Hematopoietic multipotent progenitor cell treated with erythropoietin and hydrocortisone succinate and interleukin-3 and kit ligand, for 4 days (in vitro differentiated cells): ENCODE measurements at places on chromosomes 11 and 22.

- DNase-seq: no peak
Observed at GRCh38 chr11:106063009-106063408, 14.1 kb downstream of the KBTBD3 start.

GRCh38 chr11:104028476-104029263, 7.8 kb upstream of the DDI1 start:
- no peak for DNase-seq

- no peak for DNase-seq
Observed at GRCh38 chr11:69726481-69726880, 22.7 kb upstream of the FGF19 start.

- no peak for DNase-seq
Observed at GRCh38 chr11:12523180-12523924, 146.0 kb downstream of the PARVA start.

GRCh38 chr22:48577014-48577690, 1250.5 kb downstream of the BRD1 start:
- DNase-seq: no peak

- no peak for DNase-seq
Observed at GRCh38 chr11:9720290-9720630, 56.4 kb downstream of the SWAP70 start.

GRCh38 chr22:50732681-50733080, 5.3 kb upstream of the ACR start:
- DNase-seq: no peak

DNA sequence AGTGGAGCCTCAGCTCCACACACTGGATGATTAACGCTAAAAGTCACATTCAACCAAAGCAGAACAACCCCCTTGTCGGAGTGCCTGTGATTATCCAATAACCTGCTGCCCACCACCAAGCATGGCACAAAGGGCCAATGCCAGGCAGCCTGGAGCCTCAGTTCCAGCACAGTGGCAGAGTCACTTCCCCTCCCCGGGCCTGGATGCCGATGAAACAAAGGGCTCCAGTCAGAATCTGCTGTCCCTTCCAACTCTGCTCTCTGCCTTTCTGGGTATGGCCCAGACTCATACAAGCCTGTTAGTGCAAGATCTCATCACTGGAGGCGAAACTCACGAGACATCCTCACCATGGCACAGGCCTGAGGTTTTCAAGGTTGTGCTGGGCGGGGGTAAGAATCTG, 52.1 kb downstream of the CLTCL1 start:
- DNase-seq: no peak

DNA sequence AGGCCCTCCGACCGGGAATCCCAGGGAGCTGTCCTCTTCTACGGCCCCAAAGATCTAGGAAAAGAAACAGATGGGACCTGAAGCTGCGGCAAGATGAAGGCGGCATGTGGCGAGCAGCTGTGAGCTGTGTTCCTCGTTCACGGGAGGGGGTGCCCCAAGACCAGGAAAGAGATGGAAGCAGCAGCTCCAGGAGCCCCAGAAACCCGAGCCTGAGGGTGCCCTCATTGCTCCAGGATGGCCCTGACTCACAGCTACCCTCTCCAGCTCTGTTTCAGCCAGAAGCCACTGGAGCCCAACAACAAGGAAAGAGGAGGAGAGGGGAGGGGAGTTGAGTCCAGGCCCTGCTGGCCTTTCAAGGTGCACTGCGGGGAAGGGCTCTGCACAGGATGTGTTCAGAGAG, 23.7 kb upstream of the NAP1L4 start:
- DNase-seq: no peak

DNA sequence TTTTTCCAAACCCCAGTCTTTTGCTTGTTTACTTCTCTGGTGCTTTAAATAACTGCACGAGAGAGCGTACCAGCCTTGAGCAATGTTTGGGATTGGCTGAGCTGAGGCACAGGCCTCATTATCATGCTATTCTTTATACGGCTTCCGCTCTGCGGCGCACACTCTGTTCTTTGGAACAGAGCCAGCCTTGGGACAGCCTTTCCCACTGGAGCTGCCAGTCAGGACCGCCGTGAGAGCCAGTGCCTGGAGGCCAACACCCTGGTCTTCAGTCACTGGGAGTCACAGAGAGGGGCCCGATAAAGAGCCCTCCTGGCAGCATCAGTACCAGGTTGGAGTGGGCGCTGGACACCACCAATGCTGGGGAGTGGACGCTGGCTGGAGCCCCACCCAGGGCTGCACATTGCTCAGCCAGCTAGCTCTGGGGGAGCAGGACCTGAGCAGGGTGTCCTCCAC, 125.6 kb downstream of the BCR start:
- DNase-seq: no peak

DNA sequence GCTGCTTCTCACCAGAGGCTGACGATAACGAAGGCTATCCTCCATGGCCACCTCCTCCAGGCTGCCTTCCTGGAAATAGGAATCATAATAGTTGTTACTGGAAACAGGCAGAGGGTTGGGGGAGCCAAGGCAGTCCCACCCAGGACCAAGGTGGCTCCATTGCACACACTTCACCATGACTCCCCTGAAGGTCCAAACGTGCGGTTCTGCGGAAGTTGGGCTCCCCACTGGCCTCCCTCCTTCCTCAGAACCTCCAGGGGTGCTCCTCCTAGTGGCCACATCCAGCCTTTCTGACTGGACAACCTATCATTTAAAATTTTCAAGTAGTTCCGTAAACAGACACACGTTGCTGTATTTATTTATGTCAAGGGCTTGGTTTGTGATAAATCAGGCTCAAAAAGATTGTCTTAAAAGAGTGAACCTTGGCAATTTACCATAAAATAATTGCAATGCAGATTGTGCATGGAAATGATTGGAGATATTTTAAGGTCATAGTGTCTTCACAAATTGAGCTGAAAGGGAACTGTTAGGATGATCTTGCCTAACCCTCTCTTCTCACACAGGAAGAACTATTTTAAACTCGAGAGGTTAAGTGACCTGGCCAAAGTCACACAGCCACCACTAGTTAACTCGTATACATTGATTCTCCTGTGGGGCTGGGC, 1.4 kb upstream of the TCN2 start:
- peak; percentile 81 for DNase-seq

GRCh38 chr11:13486926-13487660, 8.7 kb downstream of the PTH start:
- peak; percentile 75 for DNase-seq

DNA sequence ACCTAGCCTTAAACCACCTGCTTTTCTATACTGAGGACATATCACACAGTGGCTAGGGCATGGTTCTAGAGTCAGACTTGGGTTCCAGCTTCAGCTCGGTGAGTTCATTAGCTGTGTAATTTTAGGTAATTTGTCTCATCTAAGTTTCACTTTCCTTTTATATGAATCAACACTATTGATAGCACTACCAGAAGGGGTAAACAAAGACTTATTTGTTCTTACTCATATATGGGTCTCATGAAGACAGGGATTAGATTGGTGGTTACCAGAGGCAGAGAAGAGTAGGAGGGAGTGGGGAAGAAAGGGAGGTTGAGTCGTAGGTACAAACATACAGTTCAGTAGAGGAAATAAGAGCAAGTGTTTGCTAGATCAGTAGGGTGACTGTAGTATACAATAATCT, 924.7 kb downstream of the OPCML start:
- DNase-seq: no peak

DNA sequence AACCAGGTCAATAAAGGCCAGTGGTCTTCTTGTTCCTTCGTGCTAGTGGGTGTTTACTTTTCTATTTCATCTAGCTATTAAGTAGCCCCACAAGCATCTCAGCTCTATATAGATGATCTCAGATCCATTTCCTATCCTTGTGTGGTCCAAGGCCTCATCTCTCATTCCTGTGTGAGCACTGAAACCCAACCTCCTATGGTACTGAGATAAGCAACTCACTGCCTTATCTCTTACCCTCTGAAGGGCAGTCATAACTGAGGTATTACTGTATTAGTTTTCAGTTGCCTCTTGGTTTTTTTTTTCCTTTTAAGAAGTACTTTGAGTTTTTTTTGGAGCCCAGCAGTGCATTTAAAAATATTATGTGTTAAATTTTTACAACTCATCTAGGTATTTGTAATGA, 28.3 kb downstream of the ACER3 start:
- DNase-seq: peak; percentile 70

DNA sequence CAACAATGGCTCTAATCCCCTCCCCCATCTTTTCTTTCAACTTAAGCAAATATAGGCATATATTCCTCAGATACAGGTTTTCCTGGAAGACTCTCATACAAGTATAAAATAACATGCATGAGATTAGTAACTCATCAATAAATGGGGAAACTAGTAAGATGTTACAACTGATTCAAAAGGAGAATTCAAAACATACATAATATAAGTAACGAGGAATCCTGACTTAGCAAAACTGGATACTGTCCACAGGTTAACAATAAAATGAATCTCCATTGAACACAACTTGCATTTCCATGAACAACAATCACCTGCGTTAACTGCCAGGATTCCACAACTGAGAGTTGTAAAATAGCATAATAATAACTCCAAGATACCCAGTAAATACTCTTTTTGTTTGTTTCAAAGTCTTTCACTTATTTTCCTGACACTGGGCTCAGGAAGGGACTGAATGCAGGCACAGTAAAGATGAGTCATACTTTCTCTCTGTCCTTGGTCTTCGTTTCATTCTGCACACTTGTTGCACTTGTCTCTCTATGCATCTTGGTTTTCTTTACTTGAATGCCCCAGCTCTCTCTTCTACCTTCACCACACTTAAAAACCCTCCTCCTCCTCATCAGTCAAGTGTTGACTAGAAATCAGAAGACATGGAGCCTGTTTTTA, 8.1 kb downstream of the APIP start:
- DNase-seq: no peak

- no peak for DNase-seq
Observed at GRCh38 chr11:131540676-131541075, 170.3 kb downstream of the NTM start.

DNA sequence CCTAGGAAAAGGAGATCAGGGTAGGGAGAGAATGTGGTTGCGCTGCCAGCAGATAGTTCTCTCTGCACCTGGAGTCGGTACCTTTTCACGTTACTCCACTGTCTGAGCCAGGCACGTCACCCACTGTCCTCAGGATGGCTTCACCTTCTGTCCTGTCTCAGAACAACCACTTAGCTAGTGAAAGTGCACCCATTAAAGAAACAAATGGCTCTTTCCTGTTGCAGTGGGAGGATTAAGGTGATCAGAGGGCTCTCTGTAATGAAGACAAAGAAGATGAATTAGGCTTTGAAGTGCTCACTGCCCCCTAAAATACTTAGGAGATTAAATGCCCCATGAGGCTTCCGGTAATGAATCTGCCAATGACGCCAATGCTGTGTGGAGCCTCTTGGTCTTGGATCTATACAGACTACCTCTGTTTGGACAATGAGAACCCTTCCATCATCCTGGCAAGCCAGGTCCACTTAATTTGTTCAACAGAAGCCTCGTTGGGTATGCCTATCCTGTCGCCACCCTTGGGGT, 113.7 kb downstream of the INSC start:
- DNase-seq: no peak

- no peak for DNase-seq
Observed at GRCh38 chr11:92227230-92227814, 2.7 kb downstream of the FAT3 start.

- no peak for DNase-seq
Observed at GRCh38 chr22:28939932-28940331, 56.6 kb downstream of the ZNRF3 start.

- DNase-seq: no peak
Observed at GRCh38 chr11:69903211-69903610, 84.0 kb upstream of the FGF3 start.

DNA sequence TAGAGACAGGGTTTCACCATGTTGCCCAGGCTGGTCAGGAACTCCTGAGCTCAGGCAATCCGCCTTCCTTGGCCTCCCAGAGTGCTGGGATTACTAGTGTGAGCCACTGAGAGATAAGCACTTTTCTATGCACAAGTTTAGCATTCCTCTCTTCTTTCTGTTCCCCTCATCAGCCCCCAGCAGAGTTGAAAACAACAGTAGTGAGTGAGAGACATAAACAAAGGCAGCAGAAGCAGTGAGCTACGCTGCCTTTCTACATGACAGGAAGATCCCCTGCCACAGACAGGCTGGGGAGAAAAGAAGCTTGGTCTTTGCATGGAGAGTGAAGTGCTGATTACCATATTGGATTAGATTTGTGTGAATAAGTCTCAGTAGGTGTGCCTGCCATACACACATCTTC, 392.0 kb upstream of the KIRREL3 start:
- DNase-seq: no peak

DNA sequence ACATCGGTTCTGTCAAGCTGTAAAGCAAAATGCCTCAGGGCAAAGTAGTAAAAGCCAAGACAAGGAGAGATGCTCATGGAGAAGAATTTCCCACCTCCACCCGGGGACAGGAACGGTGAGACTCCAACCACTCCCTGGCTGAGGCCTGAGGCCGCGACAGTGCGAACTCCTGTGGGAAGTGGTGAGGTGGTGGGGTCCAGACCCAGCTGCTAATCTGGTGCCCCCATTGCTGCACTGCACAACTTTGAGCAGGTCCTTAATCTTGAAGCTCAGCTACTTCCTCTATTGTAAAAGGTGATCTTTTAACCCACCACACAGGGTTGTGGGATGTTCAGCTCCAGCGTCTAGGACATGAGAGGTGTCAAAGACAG, 83.9 kb downstream of the ZC3H12C start:
- no peak for DNase-seq

DNA sequence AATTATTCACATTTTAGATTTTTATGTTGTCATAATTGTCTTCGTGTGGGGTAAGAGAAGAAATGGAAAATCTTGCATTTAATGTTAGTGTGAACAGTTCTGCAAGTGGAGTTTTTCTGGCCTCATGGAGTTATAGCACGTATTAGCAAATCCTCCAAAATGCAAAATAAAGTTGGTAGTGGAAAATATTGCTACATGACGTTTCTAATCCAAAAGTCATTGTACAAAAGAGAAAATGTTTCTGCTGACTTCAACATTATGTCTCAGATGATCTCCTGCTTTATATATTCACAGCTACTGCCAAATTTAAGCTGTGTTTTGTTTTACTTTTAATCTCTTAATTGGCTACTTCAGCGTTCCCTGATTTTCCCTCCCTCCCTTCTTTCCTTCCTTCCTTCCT, 1804.0 kb upstream of the RAG2 start:
- DNase-seq: no peak

DNA sequence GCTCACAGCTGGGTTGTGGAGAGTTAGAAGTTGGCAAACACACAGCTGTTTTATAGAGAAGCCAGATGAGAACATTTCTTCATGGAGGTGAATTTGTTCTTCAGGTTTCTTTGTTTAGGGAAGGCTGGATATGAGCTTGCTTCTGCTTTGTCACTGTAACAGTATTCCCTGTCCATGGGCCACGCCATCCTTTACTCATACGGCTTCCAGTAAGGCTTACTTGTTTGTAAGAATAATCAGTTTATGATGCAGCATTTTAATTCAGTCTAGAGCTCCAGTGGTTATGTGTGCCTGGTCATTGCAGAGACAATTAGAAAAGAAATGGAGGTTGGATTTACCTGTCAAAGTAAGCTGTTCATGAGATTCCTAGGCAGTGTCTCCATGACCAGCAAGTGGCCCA, 131.8 kb downstream of the TRIM44 start:
- no peak for DNase-seq

DNA sequence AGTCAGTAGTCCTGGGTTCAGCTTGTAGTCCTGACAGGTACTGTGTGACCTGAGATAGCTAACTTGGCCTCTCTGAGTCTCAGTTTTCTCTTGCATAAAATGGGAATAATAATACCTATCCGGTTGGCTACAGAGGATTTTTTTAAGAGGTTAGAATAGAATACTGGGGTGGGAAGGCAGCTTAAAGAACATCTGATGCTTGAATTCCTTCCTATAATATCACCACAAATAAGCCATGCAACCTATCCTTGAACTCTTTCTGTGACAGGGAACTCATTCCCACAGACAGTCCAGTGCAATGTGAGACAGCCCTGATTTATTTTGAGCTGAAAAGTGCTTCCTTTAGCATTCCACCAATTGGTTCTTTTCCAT, 110.1 kb downstream of the CCDC81 start:
- DNase-seq: no peak

- DNase-seq: peak; percentile 95
Observed at GRCh38 chr22:23215294-23216241, 35.3 kb downstream of the BCR start.
